ENCODE measurements at places on chromosomes 4 and X.
A peak's percentile ranks its signal among the peaks of the same experiment; 100 is the strongest.

GRCh38 chr4:100240008-100240407 lies 49.7 kb upstream of the DDIT4L start:
- no peak for DNase-seq

- no peak for DNase-seq
These were observed 9.3 kb downstream of the ZNF185 start for GRCh38 chrX:152907084-152907651.

GRCh38 chrX:18666614-18667013 lies 5.3 kb downstream of the RS1 start:
- no peak for DNase-seq

- no peak for DNase-seq
These were observed 195.9 kb downstream of the CPEB2 start for GRCh38 chr4:15198070-15198727.

DNA sequence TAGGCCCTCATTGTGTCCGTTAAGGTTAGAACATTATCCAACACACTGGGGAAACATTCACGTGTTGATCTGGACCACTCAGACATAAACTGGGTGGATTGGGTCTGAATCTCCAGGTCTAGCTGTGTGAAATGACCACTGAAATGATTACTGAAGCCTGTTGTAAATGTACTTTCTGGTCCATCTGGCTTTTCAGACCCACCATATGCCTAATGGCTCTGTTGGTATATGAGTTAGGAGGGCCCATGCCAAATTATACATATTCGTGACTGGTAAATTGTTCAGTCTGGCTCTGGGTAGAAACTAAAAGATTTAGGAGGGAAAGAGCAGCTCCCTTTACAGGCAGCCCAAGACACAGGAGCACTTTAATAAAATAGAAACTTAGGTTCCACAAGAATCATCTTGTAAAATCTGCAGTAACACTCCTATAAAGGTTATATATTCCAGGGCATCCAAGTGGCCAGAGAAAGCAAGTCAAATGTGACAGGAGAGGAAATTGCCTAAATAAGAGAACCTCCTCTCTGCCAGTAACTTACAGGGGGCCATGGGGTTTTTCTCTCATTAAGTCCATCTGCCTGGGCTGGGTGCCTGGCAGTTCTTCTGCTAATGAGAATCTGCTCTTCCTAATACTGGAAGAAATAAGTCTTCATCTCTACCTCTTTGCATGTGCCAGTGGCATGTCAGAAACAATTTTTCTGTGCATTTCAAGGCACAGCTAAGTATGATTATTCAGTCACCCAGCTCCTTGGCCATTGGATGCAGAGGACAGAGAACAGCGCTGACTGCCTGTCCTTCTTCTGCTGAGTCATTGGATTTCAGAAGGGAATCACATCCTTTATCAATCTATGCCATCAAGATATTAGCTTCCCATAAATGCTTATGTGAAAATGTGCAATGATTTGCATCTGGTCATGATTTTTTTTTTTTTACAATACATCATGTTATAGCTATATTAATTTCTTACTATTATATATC lies 112.6 kb downstream of the GLRA2 start:
- peak; percentile 79 for DNase-seq

DNA sequence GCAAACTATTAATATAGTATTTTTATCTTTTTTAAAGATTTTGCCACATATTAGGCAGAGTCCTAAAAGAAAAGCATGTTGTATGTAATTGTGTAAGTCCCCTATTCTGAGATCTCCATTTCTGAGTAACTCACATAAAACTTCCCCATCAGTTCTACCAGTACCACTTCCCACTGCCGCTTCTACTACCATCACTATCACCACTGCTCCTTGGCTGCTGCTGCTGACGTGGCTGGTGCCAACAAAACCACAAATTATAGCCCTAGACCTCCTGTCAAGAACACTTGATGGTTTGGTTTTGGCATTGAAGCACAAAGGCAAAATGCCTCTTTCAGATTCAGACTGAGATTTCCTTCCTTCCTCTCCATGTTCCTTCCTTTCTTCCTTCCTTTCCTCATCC lies 106.4 kb downstream of the MMRN1 start:
- DNase-seq, result no peak

GRCh38 chrX:30982467-30982866 lies 89.4 kb downstream of the FTHL17 start:
- no peak for DNase-seq

- DNase-seq, result no peak
These were observed 95.5 kb downstream of the MXRA5 start for GRCh38 chrX:3250966-3251365.

GRCh38 chr4:183263787-183264386 lies 56.2 kb downstream of the CLDN22 start:
- DNase-seq, result no peak

- DNase-seq, result no peak
These were observed 19.9 kb downstream of the ABCG2 start for GRCh38 chr4:88138561-88138960.

GRCh38 chrX:97401586-97402136 lies 518.0 kb downstream of the RPA4 start:
- DNase-seq, result no peak

- no peak for DNase-seq
These were observed 29.9 kb downstream of the BCLAF3 start for GRCh38 chrX:19960913-19961312.

DNA sequence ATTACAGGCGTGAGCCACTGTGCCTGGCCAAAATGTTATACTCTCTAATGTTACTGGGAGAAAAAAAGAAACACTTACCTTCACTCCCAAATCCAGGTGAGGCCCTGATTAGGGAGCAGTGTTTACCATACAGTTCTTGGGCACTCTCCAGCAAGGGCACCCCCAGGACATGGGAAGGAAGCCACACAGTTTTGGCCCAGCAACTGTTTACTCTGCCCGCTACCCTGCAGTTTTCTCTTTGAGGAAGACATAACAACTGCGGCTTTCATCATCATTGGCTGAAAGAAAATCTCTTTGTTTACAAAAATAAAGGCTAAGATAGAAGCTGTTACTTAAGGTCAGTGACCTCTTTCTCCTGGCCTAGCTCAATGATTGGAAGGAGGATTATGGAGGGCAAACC lies 145.5 kb upstream of the DUSP21 start:
- no peak for DNase-seq

DNA sequence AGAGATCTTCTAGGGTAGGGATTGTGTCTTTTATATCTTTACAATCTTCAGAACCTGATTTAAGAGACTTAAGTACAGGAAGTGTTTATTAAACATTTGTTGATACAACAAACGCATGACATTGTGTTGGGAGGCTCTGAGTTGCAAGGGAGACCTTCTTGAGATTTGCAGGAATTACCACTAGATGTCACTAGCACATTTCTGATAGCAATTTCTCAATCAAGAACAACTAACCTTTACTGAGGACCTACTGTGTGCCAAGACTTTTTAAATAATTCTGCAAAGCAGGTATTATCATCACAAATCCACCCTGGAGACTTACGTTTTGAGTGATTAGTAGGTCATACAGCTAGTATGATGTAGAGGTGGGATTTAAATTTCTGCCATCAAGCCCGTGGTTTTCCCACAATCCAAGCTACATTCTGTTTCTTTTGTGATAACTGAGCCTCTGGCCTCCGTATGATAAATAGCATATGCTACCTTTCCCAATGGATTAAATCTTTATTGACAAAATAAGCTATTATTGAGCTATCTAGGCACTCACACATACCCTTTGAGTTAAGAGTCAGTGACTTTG lies 986.0 kb downstream of the CCSER1 start:
- no peak for DNase-seq

DNA sequence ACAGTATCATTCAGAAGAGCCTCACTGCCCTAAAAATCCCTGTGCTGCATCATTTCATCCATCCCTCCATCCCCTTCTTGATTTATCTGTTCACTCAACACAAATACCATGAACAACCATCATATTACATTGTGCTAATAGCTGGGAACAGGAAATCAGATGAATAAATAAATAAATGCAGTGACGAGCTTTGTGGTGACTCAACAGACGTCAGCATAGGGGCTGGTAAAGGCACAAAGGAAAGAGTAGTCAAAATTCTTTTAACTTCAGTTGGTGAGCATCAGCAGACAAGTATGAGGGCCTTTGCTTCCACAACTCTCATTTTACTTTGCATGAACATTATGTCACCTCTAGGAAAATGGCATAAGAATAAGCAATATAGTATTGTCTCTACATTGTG lies 65.5 kb downstream of the EDNRA start:
- DNase-seq, result no peak

- DNase-seq, result no peak
These were observed 189.2 kb downstream of the GPM6A start for GRCh38 chr4:175622887-175623286.

GRCh38 chrX:118254611-118255010 lies 91.3 kb upstream of the WDR44 start:
- no peak for DNase-seq

- no peak for DNase-seq
These were observed 137.5 kb downstream of the ZNF674 start for GRCh38 chrX:46407753-46408130.

DNA sequence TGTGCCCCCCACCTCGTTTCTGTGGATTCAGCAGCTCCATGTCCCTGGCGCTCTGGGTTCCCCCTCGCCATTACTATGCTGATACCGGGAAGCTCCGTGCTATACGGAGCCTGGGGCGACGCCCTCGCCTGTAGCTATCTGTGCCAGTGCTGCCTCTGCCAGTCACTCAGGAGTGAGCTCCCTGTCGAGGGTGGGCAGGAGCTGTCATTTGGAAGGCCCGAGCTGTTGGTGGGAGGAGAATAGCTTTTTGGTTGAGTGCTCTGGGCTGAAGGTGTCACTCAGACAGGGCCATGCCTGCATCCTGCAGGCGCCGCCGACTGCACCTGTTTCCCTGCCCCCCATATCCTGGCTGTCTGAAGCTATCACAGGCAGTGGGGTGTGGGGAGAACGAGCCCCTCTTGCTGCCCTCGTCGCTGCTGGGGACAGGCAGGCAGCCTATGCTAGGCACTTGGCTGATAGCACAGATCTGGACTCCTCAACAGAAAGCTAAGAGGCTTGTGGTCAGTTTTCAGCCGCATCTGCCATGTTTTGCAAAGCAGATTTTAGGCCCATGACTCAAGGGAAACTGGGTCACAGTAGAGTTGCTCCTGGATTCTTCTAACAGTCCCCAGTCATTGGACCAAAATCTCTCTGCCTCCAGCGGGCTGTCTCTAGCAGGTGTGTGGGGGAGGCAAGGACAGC lies 31.8 kb downstream of the CPLX1 start:
- DNase-seq, result no peak

DNA sequence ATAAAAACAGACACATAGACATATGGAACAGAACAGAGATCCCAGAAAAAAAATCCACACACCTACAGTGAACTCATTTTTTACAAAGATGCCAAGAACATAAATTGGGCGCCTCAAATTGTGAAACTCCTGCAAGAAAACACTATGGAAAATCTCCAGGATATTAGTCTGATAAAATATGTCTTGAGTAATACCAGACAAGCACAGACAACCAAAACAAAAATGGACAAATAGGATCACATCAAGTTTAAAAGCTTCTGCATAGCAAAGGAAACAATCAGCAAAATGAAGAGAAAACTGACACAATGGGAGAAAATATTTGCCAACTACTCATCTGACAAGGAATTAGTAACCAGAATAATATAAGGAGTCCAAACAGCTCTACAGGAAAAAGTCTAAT lies 337.3 kb upstream of the DIPK2B start:
- no peak for DNase-seq

DNA sequence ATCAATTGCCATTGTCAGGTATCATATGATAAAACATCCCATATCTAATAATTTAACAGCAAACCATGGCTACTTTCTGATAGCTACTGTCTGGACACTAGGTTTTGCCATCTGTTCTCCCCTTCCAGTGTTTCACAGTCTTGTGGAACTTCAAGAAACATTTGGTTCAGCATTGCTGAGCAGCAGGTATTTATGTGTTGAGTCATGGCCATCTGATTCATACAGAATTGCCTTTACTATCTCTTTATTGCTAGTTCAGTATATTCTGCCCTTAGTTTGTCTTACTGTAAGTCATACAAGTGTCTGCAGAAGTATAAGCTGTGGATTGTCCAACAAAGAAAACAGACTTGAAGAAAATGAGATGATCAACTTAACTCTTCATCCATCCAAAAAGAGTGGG lies 7.0 kb downstream of the NPY5R start:
- no peak for DNase-seq

- no peak for DNase-seq
These were observed 605.2 kb upstream of the NR3C2 start for GRCh38 chr4:149047368-149047767.

GRCh38 chrX:12419591-12419990 lies 281.3 kb downstream of the FRMPD4 start:
- no peak for DNase-seq

- no peak for DNase-seq
These were observed 57.4 kb upstream of the HGFAC start for GRCh38 chr4:3384391-3384770.

DNA sequence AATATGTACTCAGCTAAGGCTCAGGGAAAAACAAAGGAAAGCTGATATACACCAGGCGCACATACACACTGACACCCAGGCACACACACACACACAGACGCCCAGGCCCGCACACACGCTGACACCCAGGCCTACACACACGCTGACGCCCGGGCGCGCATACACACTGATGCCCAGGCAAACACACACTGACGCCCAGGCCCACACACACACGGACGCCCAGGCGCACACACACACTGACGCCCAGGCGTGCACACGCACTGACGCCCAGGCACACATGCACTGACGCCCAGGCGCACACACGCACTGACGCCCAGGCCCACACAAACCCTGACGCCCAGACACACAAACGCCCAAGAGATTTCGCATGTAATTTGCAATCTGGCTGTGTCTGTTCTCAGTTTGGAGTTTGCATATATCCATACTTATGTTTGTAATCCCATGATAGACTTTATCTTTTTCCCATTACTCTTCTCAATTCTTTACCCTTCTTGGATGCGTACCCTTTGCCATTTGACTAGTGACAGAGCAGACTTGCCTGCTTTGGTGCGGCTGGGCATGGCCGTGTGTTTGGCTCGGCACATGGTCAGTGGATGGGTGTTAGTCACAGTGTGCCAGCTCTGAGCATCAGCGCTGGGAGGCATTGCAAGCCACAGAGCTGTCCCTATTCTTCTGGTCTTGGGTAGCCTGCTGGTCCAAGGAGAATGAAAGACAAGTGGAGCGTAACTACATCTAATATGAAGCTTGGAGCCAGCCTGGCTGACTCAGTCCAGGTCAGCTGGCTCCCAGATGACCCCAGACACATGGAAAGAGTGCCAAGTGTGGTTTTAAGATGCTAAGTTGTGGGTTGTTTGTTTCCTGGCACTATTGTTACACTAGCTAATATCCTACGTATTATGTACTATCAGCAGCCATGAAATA lies 632.4 kb upstream of the ZFP42 start:
- no peak for DNase-seq

Data from C1 segment of cervical spinal cord (tissue), 14 donors.